ENCODE measurements at places on chromosomes 5 and 9.

DNA sequence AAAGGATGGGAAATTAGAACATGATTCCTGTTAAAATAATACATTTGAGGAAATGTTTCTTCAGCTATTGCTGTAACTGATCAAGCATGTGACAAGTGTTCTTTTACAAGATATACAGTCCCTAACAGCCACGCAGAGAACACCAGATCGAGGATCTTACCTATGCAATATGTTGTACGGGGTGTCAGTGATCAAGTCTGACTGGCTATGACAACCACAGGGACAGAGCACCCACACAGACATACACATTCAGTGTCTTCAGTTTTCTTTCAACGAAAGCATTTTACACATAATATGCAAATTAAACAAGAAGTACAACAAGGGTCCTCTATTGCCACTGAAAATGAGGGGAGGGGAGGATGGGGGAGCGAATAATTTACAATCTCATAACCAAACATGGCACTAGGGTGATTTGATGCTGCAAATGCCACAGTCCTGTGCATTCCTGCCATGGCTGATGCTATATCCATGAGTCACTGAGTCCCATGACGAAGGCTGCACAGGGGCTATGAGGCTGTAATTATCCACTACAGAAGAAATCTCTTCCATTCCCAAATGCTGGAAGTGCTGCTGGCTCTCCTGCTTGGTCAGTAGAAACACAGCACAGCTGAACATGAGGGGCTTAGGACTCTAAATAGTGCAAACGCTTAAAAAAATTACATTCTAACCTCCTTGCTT lies 118.2 kb downstream of the KLHL3 start:
- peak; percentile 33 for DNase-seq

DNA sequence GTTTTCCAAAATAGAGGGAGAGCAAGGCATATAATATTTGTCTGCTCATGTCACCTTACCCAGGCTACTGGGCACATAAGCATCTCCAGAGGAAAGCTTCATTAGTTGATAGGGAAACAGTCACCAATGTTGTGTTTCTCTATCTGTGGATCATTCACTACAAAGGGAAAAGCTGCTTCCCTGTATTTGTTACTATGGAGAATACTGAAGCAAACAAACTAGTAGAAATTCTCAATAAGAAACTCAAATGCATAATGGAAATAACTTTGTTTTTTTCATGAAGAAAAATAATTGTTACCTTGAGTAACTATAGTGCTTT lies 138.2 kb downstream of the PCSK1 start:
- peak; percentile 19 for DNase-seq

- DNase-seq = peak; percentile 24
Observed at GRCh38 chr5:88883836-88884607, 1.0 kb upstream of the MEF2C start.

DNA sequence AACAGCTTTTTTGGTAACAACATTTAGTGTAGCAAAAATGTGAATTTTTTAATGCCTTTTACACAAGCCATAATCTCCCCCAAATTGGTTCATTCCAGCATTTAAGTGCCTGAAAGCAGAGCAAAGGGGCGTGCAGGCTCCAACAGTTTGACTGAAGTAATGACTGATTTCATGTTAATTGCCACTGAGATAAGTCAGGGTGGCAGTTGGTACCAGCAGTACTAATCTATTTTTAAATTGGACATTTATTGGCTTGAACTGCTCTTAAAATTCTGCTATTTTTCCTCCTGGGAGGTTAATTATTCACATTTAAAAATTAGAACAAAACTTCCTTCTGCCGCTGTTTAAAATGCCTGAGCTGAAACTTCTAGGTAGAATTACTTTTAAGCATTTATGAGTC lies 12.4 kb downstream of the TMEM171 start:
- no peak for DNase-seq

GRCh38 chr5:27524515-27524914 lies 486.1 kb upstream of the CDH9 start:
- no peak for DNase-seq

DNA sequence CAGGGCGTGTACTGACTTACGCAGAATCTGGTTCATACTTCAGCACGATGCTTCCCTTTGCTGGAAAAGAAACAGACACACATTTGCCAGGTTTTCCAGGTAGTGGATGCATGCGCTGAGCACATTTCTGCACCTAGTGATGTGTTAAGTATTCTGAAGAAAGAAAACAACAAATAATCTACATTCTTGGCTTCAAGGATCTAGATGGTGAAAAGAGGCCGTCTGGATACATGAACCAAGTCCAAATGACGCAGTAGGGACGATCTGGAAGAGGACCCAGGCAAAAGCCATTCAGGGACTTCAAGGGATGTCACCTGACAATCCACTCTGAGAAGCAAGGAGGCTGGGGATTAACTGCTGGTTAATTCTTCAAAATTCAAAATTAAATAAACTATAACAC lies 30.4 kb downstream of the NSUN2 start:
- DNase-seq = no peak

- DNase-seq = no peak
Observed at GRCh38 chr9:96449523-96449844, 485 bp upstream of the HABP4 start.

DNA sequence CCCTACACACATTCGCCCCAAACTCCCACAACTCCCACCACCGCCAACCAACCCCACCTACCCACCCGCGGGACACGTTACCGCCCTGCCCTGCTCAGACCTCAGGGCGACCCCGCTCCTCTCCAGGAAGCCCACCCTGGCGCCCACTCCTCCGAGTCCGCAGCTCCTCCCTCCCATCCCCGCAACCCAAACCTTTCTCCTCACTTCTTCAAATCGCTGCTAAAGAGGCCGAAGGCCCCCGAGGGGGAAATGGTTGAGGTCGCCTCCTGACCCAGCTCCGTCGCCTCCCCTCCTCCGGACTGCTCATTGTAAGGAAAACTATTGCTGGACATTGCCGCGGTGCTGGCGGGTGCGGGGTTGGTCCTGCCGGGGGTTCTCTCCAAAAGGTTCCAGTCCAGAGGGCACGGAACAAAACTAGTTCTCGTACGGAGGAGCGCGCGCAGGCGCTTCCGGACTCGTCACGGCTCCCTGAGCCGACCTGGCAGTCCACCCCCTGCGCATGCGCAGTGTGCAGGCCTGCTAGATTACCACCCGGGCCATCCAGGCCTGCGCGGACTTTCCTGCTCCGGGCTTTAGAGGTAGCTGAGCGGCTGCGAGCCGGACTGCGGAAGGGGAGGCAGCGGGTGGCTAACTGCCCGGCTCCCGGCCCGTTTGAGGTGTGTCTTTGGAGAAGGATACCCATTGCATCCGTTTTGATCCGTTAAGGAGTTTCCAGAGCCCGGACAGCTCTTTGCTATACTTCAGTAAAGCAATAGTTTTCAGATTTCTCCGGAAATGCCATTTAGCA lies at the start of gene AP3B1:
TSS of gene AP3B1 (minus strand) at position 451 of the 787 bp plus-strand sequence. CDS start at position 332, 119 bp downstream.
- DNase-seq = peak; percentile 92

DNA sequence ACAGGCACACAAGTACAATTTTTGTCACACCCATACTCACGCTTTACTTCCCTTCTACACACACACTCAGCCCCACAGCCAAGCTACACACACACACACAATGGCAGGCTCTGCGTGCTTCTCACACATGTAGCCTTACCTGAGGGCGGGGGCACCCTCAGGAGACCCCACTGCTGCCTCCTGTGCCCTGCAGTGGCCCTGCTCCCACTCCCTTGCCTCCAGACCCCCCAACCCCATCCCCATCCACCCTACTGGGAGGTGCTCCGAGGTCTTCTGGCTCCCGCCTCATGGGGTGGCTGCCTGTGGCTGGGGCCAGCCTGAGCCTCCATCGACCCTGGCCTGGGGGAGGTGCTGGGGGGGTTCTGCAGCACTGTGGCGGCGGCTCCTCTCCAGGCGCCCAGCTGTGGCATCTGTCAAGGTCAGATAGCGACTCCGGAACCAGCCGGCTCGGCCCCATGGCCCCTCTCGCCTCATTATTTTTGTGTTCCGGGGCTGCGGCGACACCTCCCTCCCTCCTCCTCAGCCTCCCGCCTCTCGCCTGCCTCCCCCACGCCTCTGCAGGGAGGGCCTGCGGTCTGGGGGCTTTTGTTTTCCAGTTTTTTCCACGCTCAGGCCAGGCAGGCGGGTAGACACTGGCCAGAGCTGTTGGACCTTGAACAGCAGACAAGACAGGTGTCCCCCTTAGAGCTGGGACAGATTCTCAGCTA lies 21.7 kb downstream of the CXXC5 start:
- DNase-seq = no peak

- DNase-seq = peak; percentile 63
Observed at GRCh38 chr5:144467792-144468191, 297.1 kb downstream of the KCTD16 start.

- no peak for DNase-seq
Observed at GRCh38 chr9:15138357-15138686, 168.7 kb downstream of the TTC39B start.

DNA sequence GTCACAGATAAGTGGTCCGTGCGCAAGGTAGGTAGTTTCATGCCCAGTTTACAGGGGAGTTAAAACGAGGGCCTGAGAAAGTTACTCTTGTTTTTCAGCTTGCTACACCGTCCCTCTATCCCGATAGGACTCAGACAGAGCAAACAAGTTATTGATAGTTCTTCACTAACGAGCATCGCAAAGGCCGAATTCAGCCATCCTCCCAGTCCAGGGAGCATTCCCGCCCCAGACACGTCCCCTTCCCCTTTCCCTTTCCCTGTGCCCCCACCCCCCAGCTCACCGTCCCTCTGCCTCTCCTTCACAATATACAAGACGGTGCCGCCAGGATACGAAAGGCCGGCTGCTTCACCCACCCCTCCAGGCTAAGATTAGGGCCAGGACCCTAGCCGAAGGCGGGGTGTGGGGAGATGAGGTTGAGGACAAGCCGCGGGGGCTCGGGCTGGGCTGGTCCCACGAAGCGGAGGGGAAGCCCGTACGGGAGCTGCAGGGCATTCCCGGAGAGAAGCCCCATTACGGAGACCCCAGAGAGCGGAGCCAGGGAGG lies 599 bp downstream of the KIAA1191 start:
- DNase-seq = no peak

DNA sequence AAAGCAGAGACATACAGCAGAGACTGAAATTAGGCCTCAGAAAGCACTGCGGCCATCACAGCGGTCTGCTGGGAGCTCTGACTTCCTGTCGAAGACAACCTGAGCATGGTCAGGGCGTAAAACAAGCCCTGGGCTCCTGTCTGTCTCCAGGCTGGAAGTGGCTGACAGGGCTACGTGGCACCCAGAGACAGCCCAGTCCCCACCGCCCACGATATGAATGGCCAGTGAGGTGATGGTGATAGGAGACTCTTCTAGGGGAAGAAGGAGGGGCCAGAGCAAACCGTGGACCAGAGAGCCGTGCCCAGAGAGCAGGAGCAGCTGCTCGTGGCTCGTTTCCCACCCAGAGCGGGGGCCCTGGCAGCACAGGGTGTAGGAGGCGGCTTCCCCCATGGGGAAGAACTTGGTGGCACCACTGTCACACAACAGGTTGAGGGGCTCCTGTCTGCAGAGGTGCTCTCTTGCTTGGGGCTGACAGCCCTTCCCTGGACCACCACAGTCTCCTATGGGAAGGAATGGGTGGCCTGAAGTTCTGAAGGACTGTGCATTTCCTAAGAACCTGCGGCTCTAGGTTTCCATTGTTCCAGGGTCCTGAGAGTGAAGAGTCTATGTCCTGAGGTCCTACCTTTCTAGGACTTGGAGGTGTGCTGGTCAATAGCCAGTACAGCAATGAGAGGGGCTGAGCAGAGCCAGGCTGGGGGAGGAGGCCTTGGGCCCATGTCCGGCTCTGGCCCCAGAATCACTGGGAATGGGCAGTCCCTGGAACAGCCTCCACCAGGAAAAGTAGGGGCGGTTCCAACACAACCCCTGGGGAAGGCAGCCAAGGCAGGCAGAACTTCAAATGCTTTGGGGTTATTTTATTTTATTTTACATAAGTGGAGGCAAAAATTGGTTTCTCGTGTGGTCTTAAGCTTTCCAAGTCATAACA lies 56.4 kb downstream of the BARX1 start:
- DNase-seq = no peak

DNA sequence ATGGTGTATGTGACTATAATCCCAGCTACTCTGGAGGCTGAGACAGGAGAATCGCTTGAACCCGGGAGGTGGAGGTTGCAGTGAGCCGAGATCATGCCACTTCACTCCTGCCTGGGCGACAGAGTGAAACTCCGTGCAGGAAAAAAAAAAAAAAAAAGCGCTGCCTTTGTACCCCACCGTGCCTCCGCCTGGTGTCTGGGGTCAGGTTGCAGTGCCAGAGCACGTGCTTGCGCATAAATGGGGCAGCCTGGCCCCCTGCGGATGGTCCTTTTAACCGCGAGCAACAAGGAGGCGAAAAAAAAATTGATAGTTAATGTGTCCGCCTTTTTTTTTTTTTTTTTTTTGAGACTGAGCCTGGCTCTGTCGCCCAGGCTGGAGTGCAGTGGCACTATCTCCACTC lies 6.3 kb upstream of the CCNB1 start:
- DNase-seq = no peak

DNA sequence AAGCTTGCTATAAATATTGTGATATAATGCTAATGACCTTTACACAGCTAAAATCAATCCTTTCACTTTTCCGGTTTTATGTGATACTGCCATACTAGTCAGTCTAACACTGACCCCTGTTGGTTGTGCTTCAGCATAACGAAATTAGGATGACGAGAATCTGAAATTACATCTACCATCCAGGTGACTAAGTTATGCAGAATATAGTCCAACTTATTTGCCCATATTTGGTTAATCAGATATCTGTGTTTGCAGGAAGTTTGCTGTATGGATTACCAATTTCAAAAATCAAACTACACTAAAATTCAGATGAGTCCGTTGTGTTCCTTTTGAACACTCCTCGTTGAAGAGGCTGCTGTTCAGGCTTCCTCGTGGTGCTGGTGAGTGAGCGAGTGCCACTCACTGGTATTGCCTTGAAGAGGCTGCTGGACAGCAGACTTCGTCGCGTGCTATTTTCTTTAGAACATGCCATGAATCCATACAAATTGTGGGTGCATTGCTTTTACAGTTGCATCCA lies 32.5 kb downstream of the TENT4A start:
- DNase-seq = peak; percentile 72

GRCh38 chr5:7684826-7685225 lies 166.1 kb downstream of the CFAP90 start:
- DNase-seq = no peak

- peak; percentile 76 for DNase-seq
Observed at GRCh38 chr9:20781092-20781491, 97.0 kb downstream of the FOCAD start.

DNA sequence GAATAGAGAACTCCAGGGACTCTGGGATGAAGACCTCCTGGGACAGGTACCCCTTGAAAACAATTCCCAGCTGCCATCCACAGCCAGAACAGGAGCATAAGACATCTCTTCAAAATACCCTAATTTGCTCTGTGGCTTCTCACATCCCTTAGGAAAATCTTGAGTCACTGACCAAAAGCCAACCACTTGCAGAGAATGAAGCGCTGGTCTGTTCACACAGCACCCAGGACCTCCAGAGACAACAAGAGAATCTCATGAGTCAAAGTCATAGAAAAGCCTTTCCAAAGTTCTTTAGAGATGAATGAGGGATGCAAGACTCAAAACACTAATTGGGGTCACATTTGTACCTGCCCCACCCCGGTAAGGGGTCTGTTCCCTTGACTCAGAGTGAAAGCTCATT lies 210.6 kb downstream of the SEMA5A start:
- DNase-seq = no peak

All from renal cortical epithelial cell (primary cell).